ENCODE measurements at places on chromosomes 1 and 21. TPM values are rescaled to one million over a fixed set of nuclear protein-coding genes. Genes with fewer than 3 reads are reported as not detected.

LDLRAD1 gene
- not detected for total RNA-seq

GJA5 gene
- total RNA-seq: 2.3 TPM

TSTD1 gene
- 52.1 TPM for total RNA-seq

FMN2 gene
- total RNA-seq: 46.8 TPM
